Kidney (tissue), 22 donors: ENCODE measurements at places on chromosomes 2 and 18.

DNA sequence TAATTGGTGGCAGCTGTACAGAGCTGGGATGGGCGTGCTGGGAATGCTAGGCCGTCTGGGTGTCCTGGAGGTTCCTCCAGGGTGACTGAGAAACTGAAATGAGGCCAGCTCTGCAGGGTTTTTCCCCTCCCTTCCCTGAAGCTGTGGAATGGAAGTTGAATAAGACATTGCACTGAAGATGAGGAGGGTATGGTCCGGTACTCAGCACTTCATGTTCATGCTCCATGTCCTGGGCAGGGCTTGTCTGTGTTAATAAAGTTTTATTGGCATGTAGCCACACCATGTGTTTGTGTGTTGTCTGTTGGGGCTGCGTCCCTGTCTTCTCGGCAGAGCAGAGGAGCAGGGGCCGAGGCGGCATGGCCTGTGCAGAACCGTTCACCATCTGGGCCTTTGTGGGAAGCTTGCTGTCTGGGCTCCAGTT, 154.0 kb downstream of the LDLRAD4 start:
- no peak for DNase-seq

- DNase-seq = no peak
Observed at GRCh38 chr2:38141501-38141900, 65.5 kb upstream of the CYP1B1 start.

GRCh38 chr2:26613241-26614215, 27.6 kb downstream of the CIB4 start:
- no peak for DNase-seq

- no peak for DNase-seq
Observed at GRCh38 chr2:195666113-195666712, 9.2 kb downstream of the SLC39A10 start.

GRCh38 chr18:55265984-55266383, 306.7 kb upstream of the CCDC68 start:
- no peak for DNase-seq

- DNase-seq = no peak
Observed at GRCh38 chr18:47342566-47342965, 91.1 kb upstream of the SKOR2 start.

DNA sequence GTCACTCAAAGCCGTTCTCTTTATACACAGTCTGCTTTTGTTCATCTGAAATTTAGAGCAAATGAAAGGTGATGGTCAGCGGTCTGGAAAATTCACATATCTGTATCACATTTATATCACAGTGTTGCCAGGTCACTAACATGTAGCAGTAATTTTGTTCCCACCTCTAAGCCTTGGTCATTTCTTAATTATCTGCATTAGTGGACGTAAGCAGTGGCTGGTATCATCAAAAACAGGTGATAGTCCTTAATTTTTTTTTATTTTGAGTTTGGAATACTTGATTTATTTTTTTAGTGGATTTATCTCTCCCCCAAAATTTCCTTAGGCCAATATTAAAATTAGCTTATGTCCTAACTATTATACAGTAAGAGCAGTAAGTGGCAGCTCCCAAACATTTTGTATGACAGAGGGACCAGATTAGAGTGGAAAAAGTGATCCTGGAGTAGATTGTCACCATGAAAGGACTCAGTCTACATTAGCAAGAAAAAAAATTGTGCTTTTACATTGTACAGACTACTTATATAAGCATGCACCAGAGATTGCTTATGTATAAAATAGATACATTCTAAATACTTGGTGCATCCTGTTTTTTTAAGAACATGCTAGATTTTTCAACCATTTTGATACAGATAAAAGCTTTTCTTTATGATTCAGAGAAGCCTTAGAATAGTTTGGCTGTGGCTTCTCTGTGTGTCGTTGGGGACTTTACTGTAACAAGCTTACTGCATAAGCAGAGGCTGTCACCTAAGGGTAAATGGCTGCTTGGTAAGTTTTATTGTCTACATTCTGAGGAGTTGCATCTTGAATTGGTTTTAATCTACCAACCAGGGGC, 65.0 kb downstream of the MAPRE2 start:
- DNase-seq = no peak
